Renal cortical epithelial cell (primary cell): ENCODE measurements at places on chromosomes 13 and 19.
A peak's percentile ranks its signal among the peaks of the same experiment; 100 is the strongest.

GRCh38 chr13:43848001-43848649, 31.4 kb downstream of the CCDC122 start:
- DNase-seq: peak; percentile 78

DNA sequence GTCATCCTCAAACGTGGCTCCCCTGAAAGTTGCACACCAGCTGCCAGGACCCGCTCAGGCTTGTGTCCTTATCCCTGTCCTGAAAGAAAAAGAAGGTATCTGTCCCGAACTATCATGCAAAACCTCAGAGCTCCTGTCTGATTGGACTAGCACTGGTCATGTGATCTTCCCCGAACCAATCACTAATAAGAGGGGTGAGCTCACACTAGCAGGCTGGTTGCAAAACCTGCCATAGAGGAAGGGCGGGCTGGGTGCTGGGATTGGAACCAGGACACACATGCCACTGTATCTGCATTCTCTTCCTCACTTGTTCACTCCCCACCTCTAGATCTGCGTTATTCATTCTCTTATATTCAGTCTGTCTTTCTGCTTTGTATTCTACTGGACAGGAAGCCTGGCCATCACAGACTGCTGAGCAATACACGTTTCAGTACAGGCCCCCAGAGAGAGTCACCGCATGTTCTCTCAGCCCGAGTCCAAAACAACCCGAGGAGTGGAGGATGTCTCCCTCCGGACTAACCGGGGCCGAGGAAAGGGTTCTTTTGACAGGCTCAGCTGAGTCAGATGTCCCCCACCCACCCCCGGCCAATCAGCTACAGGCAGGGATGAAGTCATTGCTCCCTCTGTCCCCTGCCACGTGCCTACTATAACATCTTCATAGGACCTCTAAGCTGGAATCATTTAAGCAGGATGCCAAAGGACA, 97.7 kb downstream of the SIPA1L3 start:
- peak; percentile 96 for DNase-seq

GRCh38 chr19:1233115-1233667, 4.6 kb downstream of the CBARP start:
- no peak for DNase-seq

GRCh38 chr19:7149956-7150705, 80.6 kb downstream of the ZNF557 start:
- DNase-seq: no peak

- DNase-seq: peak; percentile 33
These were observed 781 bp downstream of the QPCTL start for GRCh38 chr19:45693106-45693788.

DNA sequence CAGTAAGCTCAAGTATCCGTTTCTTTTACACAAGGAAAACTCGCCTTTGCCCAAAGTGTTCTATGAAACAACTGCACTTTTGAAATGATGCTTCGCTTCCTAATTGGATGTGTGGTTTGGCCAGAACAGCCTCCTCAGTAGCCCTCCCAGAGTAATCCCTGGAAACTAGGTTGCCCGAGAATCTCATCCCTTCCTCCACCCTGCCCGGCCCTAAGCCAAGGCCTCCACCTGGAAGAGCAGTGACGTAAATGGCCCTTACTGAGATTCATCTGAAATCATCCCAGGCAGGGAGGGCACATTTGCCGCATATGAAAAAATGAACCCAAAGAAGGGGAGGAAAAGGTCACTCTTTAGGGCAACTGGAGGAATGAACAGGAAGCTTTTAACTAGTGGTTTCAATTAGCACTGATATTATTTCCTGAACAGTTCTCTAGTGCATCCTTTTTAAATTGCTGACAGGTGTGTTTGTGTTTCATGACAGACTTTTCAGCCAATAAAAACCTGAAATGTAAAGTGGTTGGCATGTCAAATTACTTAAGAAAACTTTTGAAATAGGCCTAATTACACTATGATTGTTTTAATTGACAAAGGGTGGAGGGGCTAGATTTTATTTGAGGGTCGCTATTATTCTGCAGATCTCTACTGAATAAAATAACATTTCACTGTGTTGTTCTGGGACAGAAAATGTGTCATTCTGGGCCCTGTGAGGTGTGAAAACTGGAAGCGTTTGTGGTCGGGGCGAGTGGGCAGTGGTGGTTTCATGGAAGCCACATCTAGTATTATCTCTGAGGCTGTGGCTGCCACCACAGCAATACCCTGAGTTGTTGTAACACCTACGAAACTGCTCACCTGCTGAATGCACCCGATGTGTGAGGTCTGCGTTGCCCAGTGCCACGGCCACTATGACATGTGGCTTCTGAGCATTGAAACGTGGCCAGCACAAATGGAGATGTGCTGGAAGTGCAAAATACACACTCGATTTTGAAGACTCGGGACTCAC, 112.1 kb downstream of the ZIC5 start:
- no peak for DNase-seq

- no peak for DNase-seq
These were observed 461.9 kb downstream of the KLF5 start for GRCh38 chr13:73520566-73521289.

- peak; percentile 2 for DNase-seq
These were observed 172.9 kb downstream of the UGGT2 start for GRCh38 chr13:95880331-95880730.

DNA sequence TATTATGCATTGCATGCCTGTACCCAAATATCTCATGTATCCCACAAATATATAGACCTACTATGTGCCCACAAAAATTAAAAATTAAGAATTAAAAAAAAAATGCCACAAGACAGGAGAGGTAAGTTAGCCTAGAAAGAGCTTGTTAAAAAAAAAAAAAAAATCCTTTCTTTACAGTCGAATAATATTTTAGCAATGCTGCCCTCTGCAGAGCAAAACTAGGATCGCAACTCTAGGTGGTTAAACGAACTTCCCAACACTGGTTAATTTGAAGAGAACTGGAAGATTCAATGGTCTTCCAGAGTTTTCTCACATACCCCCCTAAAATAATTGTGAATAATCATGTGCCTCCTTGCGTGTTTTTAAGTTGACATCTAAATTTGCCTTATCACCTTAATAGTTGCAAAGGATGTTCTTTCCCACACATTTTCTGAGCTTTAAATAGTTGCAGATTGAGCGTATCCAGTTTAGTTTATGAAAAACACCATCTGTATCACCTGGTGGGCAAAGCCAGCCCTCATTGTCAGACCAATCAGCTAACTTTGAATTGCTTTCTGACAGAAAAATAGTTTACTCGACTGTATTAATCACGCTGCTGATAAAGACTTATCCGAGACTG, 47.4 kb upstream of the RCBTB2 start:
- peak; percentile 71 for DNase-seq

DNA sequence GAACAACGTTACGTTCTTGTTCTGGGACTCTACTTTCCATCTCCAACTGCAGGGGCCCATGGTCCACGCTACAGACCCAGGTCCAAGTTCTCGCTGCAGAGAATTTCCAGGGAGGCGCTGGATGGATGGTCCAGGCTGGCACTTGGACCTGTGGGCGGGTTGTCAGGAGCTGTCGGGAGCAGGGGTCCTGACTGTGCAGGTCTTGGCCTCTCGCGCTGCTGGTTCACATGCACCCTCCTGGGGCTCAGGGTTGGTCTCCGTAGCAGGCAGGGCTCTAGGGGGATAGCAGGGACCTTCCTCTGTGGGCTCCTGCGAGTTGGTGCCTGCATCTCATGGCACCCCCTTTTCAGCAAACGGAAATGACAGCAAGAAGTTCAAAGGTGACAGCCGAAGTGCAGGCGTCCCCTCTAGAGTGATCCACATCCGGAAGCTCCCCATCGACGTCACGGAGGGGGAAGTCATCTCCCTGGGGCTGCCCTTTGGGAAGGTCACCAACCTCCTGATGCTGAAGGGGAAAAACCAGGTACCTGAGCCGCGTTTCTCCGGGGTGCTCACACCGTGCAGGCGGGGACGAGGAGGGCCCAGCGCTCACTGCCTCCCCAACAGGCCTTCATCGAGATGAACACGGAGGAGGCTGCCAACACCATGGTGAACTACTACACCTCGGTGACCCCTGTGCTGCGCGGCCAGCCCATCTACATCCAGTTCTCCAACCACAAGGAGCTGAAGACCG, 6.6 kb downstream of the PTBP1 start:
- DNase-seq: no peak

GRCh38 chr13:67392014-67392413, 161.9 kb upstream of the PCDH9 start:
- no peak for DNase-seq

DNA sequence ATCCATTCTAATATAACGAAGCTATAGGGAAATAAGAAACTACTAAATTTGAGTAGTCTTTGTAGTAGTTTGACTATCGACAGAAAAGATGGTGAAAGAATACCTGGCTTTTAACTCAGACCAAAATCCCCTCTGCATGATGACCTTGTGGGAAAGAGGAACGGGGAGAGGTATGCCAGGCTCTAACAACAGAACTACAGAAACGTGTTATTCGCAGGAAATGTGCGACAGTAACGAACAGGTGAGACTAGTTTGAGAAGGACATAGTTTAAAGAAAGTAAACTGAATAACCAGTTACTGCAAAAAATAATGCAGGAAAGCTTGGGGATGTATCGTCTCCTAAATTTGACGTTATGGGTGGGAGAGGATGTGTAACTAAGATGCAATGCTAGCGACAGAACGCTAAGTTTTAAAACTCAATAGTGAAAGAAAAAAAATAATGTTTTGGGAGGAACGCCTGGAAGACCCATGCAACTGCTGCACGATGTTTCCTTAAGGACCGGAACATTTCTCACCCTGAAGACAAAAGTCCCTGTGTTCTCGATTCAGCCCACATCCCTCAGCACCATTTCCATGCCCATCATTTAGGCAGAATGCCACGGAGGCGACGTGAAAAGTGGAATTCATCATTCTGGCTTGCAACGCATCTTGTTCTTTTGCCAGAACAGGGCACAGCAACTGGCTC, 1.6 kb upstream of the RAP2A start:
- no peak for DNase-seq

DNA sequence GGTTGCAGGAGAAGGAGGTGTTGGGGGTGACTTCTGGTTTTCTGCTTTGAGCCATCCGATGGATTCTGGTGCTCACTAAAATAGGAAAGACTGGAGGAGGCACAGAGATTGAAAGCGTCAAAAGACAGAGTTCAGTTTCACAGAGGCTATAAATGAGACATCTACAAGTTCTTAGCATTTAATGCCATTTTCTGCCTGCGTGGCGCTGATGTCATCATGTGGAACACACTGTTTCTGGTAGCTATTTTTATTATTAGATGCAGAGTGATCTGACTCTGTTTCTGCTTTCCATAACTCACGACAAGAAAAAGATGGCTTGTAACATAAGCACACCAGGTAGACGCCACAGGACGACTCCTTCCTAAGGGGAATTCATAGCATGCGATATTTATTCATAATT, 3.3 kb upstream of the SLC39A3 start:
- DNase-seq: no peak

- DNase-seq: no peak
These were observed 60.1 kb downstream of the KLF2 start for GRCh38 chr19:16384688-16385087.

DNA sequence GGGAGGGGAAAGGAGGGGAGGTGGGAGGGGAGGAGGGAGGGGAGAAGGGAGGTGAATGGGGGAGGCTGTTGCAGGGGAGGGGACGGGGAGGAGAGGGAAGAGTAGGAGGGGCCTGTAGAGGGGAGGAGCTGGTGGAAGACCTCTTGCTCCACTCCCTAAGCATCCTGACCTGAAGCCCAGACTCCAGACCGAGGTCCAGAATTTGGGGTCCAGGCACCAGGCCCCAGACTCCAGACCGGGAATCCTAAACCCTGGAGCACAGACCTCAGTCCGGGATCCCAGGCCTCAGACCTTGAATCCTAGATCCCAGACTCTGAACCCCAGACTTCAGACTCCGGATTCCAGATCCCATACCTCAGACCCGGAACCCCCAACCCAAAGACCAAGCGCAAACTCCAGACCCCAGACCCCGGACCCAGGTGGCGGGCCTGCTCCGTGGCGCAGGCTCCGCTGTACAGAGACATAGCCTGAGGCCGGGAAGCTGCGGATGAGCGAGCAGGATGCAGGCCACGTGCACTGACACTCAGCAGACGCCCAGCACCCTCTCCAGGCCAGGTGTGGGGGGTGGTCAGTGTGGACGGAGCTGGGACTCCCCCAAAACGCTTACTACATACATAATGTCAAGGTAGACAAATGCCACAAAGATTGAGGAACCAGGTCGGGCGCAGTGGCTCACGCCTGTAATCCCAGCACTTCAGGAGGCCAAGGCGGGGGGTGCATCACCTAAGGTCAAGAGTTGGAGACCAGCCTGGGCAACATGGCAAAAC, 710 bp upstream of the BTBD2 start:
- DNase-seq: peak; percentile 71

GRCh38 chr19:49987159-49987698, 26.3 kb upstream of the SIGLEC11 start:
- peak; percentile 87 for DNase-seq

GRCh38 chr13:44017756-44018309, 138.1 kb downstream of the LACC1 start:
- no peak for DNase-seq

DNA sequence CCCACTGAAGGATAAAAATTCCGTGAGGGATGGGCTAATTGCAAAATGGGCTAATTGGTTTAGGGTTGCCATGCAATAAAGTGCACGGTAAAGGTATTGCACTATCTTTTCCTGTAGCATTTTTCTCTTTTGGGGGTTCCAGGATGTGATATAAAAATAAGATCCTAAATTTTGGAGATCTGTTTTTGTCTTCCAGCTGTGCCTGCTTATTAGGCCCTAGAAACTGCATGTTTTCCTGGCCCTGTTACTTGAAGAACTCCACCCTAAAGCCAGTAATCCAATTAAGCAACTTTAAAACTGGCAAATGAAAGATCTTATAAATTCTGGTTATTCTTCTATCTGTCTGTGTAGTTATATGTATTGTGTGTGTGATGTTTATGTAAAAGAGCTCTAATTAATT, 2489.6 kb downstream of the PCDH9 start:
- DNase-seq: no peak

- no peak for DNase-seq
These were observed 34.9 kb upstream of the TPP2 start for GRCh38 chr13:102561933-102562332.

DNA sequence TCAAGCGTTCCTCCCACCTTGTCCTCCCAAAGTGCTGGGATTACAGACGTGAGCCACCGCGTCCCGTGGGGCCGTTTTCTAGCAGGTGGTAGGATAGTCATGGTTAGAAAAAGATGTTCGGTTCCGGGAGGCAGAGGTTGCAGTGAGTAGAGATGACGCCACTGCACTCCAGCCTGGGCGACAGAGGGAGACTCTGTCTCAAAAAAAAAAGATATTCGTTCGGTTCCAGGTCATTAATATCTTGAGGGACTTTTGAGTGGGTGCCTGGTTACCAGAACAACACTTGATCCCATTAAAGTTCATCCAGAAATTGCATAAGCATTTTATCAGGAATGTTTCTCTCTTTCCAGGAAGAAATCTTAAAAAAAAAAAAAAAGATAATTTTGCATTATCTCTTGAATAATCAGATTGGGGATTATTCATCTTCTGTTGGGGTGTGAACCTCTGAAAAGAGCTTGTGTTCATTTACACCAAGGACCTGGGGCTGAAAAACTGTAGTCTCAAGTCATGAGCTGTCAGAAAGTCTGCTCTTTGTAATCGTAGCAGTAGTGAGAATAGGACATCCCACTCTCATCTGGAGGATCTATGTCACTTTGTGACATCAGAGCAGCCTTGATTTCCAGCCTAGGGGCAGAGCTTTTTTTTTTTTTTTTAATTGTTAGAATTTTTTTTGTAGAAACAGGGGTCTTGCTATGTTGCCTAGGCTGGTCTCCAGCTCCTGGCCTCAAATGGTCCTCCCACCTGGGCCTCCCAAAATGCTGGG, 1.0 kb upstream of the ETHE1 start:
- DNase-seq: peak; percentile 89
